Progenitor cell of endocrine pancreas (in vitro differentiated cells): ENCODE measurements at places on chromosomes 2 and 18. TPM values are rescaled to one million over a fixed set of nuclear protein-coding genes. Genes with fewer than 3 reads are reported as not detected.

DNA sequence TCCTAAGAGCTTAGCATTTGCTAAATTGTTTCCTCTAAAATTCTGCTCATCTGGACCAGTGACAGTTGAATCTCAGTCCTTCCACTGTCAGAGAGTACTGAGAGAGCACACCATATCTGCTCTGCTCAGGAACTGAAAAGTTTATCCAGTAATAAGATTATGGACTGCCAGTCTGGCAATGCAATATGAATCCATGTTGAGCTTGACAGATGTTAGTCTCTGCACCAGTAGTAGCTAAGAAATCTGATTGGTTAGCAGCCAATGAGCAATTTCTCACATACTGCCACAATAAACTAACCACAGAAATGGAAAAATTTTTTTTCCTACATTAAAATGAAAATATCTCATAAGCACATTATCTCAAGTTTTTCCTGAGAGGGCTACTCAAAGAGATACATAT, 2.3 kb downstream of the PRKD3 start:
- DNase-seq: no peak

DNA sequence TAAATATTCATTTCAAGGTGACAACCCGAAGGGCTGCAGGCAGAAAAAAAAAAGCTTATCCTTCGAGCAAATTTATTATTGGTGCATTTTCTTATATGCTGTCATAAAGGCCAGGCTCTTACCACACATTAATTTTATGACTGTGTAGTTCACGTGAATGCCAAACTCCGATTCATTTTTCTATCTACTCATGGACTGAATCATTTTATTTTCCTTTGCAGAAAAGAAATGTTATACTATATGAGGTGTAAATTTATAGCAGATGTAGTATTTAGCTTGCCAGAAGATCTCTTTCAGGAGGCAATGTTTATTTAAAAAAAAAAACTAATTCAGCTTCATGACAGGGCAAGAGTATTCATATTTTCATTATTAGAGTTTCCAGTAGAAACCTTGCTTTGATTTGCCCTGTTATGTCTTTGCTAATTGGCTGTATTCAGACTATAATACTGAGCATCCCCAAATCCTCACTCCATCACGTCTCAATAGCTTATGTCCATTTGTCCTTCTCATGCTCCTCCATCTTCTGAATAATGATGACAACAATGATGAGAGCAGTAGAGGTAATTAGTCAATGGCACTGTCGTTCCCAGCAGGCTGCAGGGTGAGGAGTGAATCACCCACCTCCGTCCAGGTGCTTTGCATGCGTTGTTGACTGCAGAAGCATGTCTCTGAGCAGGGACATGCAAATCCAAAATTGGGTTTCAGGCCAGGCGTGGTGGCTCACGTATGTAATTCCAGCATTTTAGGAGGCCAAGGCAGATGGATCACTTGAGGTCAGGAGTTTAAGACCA, 101.1 kb upstream of the RAB12 start:
- no peak for DNase-seq

DNA sequence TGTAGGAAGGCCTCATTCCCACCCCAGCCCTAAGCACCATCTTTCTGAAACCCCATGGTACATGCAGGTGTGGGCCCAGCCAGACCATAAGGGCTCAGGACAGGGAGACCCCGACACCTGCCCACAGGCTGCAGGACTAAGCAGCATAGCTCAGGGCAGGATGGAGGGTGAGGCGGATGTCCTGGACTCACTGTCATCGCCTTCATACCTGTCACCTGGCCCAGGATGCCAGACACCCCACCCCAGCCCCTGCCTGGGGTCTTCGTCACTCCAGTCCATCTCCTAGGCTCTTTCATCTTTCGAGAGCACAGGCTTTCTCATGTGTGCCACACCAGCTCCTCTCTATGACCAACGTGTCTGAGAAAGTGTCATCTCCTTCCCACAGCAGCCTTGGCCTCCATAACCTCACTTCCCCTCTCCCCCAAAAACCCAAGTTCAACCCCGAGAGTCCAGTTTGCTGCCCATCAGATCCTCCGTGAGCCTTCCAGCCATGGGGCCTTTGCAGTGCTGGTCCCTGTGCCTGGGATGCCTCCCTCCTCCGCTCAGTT, 71.5 kb downstream of the EMX1 start:
- DNase-seq: no peak

DNA sequence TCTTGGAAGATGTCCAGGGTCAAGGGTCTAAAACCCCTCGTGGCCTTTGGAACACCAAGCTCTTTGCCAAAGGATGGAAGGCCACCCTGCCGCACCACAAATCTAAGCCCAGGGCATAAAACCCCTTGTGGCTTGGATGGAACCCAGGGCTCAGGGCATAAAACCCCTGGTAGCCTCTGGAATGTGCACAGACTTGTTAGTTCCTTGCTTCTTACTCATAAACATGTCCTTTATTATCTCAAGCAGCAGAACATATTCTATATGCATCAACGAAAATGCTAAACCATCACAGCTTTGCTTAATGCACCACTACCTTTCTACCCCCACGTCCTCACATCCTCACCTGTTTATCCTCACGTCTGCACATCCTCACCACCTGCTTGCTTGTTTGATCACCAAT, 998.0 kb downstream of the DSC3 start:
- DNase-seq: no peak

DNA sequence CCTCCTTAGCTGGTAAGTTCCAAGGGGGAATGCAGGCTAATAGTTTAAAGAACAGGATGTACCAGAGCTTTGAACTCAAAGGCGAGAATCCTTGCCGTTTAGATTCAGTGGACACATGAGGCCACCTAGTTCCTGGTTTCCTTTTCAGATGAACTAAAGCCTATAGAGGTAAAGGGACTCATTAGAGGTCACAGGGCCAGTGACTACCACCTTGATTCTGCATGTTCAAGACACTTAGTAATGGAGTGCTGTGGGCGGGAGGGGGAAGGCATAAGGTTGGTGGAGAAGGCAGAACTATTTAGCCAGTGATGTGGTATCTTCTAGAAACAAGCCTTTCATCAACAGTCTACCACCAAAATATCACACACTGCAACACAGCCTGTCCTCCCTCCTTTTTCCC, 47.9 kb downstream of the ARHGEF33 start:
- no peak for DNase-seq

GRCh38 chr2:8214036-8214615, 467.7 kb upstream of the ID2 start:
- DNase-seq: no peak

- no peak for DNase-seq
These were observed 71.6 kb downstream of the TFCP2L1 start for GRCh38 chr2:121213386-121213785.

- no peak for DNase-seq
These were observed 493.0 kb upstream of the ACVR2A start for GRCh38 chr2:147351784-147352183.

DNA sequence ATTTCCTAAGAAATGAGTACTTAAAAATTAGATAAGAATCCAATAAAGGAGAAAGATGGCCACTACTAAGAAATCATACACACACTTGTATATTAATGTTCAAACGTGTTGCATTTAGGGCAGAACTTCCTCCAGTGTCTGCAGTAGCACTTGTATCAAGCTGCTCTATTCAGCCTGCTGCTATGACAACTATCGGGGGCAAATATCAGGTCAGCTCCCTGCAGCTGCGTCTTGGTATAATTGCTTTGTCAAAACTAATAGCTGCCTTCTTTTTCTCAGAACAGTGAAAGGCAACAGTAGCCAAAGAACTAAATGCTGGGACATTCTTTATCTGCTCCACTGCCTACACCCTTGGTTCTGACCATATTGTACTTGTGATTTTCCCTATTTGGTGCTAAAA, 300.7 kb downstream of the NOL4 start:
- no peak for DNase-seq

- DNase-seq: no peak
These were observed 84.3 kb downstream of the MAP3K20 start for GRCh38 chr2:173159791-173160463.

GRCh38 chr18:35460736-35461161, 37.0 kb downstream of the INO80C start:
- no peak for DNase-seq

DNA sequence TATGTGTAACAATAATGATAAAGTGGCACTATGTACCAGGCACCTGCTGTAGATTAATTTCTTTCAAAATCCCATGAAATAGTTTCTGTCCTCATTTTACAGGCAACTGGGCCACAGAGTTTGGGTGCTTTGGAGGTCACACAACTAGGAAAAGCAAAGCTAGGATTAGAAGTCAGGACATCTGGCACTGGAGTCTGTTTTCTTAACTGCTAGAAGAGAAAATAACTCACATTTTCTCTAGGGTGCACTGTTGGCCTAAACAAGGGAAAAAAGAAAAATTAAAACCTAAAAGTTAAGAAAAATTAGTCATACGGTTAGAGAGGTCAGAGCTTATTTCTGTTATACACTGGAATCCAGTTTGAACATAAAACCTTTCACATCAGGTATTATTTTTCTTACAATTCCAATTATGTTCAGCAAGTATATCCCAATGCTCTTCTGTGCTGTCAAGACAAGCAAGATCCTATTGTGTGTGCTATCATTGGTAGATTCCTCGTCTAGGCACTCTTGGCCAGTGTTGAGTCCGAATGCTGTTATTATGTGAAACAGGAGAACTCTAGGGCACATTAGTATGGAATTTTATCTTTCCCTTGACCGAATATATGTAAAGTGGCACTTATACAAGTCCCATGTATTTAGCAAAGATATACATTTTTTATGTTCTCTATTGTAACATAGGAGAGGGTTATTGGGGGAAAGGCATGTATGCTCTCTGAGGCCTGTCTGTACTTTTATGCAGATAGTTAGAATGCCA, 1.5 kb upstream of the OSGEPL1 start:
- DNase-seq: no peak

DNA sequence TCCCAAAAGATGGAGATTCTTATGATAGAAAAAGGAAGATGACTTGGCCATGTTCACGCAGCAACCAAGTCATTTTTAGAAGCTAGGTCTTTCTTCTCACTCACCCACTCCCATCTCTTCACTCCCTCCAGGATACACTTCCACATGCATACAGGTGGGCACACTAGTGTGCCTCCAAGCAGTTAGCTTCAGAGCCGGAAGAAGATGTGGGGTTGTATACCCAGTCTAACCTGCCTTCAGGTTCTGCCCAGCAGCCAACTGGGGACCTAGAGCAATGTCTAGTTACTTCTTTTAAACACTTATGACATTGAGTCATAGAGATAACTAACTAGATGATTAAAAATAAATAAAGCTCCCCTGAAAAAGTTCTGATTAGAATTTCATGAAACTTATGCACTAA, 21.8 kb upstream of the TANK start:
- no peak for DNase-seq

DNA sequence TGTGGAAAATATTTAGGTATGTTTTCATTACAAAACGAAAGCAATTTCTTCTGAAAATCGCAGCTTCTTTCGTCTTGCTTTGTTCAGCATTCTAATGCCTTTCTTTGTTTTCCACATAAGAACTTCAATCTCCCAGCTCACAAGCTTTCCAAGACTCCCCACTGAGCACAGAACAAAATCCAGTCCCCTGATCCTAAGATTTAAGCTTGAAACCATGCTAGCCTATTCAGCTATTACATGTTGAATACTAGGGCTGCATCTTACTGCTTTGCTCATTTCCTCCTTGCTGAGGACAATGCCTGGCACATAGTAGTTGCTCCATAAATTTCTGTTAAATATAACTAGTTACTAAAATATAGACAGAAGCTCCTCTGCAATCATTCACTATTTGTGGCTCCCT, 160.6 kb downstream of the GALNT3 start:
- no peak for DNase-seq

- DNase-seq: no peak
These were observed 71.8 kb upstream of the SEC11C start for GRCh38 chr18:59067873-59068272.

DNA sequence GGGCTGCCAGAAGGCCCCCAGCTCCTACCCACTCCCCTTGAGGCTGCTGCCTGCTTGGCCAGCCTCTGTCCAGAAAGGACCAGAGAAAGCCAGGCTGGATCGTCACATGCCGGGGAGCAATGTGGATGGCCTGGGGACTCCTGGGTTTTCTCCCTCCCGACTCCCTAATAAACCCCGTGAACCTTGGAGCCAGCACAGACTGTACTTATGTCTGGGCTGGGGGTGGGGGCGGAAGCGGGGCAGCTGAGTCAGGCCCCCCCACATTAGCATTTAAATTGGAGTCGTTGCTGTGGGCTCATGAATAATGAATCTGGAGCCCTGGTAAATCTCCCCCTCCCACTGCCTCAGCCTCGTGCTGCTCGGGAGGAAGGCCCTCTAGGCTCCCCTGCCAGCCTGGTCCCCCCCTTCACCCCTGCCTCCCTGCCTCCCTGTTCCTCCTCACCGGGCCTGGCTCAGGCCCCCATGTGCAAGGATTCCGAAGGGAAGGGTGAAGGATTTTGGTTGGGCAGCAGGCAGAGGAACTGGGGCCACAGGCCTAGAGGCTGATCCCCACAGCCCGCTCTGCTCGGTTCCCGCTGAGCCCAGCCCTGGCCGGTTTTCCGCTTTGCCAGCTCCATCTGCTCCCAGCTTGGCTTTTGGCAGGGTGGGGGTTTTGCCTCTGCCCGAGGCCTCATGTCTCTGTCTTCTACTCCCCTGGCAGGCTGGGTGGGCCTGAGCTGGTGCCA, 7.3 kb upstream of the ASIC4 start:
- DNase-seq: no peak

DNA sequence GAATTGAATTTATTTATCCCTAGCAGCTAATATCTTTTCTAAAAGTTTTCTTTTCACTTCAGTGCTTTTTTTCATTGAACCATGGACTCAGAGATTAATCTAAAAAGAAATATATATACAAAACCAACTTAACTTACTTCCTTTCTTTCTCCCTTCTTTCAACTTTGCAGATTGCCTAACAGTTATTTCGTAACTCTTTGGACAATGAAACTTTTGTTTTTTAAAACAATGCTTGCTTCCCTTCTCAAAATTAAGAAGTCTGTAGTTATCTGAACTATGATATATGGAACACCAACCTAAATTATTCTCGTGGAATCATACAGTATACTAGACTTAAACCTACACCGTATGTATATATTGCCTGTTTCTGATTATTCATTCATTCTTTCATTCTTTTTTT, 62.9 kb downstream of the MIB1 start:
- no peak for DNase-seq

DNA sequence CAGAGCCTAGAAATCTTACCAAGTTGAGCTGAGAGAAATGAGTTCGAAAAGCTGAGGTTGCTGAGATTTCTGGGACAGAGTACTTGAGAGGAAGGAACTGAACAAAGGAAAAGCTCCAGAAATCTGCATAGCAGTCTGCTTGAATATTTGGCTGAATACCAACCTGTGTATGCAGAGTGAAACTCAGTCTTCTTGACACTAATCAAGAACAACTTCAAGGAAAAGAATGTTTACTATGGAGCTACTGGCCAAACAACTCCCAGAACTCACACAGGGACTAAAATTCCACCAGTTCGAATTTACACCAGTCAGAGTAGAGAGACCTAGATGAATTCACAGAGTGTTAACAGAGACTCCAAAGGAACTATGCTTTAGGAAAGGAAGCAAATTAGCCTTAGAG, 66.5 kb downstream of the USP37 start:
- DNase-seq: no peak

- no peak for DNase-seq
These were observed 360.1 kb downstream of the DCC start for GRCh38 chr18:52700116-52700515.

GRCh38 chr2:234550056-234550455, 53.2 kb upstream of the ARL4C start:
- no peak for DNase-seq

Gene SULT1C2
- 15.4 and 16.3 TPM in 2 replicates for total RNA-seq

Gene SRD5A2
- total RNA-seq: 0.07 TPM in 1 of 2 replicates, not detected in the other

Gene PASK
- 57.1 and 60.4 TPM in 2 replicates for total RNA-seq

Gene CCDC74A
- total RNA-seq: 11.8 and 12.5 TPM in 2 replicates

Gene TSN
- 86.3 and 91.7 TPM in 2 replicates for total RNA-seq

Gene CYS1
- 2.3 and 2.5 TPM in 2 replicates for total RNA-seq
